ENCODE measurements at places on chromosomes 13 and 19.

DNA sequence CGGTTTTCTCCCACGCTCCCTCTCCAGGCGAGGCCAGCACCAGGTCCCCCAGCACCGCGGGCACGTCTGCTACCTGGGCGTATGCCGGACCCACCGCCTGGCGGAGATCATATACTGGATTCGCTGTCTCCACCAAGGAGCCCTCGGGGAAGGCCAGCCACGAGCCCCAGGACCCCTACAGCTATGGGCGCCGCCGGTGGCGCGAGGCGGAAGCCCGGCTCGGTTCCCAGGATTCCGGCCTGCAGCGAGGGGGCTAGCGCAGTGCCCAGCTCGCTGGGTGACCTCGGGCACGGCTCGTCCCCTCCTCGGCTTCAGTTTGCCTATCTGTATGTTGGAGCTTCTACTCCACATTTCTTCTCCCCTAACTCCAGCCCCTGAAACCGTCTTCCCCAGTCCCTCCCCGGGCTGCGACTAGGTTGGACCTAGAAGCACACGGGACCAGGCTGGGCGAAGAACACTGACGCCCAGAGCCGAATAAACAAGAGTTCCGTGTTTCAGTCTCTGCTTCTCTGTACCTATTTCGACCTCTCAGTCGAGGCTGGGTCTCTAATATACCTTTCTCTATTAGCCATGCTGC is 749 bp upstream of the CPT1C start:
- DNase-seq, result no peak

DNA sequence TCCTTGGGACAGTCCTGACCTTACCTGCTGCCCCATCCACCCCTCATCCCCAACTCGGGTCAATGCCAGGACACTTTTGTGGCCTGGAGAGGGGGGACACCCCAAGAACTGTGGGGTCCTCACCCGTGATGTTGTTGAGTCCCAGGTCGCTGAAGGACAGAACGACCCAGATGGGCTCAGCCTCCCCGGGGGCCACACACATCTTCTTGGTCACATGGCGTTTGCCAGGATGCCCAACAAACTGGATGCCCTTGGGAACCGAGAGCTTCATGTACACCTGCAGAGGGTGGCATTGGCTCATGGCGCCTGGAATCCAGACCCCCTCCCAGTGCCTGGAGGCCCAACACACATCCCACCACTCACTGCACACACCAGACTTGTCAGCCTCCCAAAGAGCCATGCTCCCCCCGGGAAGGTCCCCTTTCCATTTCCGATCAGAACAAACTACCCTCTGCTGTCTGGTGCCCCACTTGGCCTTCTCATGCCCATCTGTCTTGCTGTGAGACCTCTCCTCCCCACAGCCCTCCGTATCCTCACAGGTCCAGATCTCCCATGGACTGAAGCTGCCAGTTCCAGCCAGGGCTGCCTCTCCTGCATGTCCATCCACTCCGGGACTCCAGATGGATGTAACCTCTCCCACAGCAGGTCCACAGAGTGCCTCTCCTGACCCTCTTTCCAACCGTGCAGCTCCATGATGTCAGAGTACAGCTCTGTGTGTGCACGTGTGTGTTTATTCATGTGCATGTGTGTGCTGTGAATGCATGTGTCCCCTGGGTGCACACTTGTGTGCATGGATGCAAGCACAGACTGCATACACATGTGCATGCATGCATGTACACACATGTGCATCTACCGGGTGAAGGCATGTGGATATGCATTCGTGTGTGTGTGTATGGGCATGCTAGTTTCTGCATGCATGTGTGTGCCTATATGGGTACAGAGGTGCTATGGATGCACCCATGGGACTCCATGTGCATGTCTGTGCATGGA is 58.4 kb downstream of the F2RL3 start:
- no peak for DNase-seq

DNA sequence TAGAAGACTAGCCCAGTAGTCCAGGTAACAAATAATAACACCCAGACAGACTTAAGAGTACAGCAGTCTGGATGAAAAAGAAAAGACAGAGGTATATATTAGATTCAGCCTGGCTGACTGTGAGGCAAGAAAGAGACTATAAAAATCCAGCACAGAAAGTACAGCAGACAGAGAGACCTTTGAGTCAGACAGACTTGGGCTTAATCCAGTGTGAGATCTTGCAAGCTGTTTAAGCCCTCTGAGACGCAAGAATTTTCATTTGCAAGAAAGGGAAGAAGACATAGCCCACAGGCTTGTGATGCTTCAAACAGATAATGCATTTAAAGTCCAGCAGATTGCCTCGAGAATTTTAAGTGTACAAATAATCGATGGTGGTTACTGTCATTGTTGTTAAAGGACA is 471.4 kb downstream of the LIG4 start:
- no peak for DNase-seq

- DNase-seq, result no peak
Observed at GRCh38 chr19:42548552-42548951, 20.3 kb upstream of the CEACAM1 start.

- DNase-seq, result no peak
Observed at GRCh38 chr19:11204943-11205349, 7.6 kb upstream of the KANK2 start.

DNA sequence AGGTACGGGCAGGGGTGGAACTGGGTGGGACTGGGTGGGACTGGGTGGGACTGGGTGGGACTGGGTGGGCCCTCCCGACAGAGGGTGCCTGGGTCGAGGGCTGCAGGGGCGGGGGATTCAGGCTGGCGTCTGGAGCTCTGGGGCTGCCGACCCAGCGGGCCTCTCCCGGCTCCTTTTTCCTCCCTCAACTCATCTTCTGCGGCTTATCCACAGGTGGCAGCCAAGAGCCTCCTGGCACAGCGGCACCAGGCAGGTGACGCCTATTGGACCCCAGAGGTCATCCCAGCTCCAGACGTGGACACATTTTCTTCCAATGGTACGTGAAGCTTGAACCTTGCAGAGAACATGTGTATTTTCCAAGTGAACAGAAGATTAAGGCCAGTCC is 533 bp downstream of the ZNF544 start:
- DNase-seq, result peak; percentile 27

GRCh38 chr13:45626731-45627374 is 11.3 kb upstream of the ERICH6B start:
- DNase-seq, result no peak

GRCh38 chr19:48480558-48481500 is 11.7 kb downstream of the CYTH2 start:
- DNase-seq, result peak; percentile 60

DNA sequence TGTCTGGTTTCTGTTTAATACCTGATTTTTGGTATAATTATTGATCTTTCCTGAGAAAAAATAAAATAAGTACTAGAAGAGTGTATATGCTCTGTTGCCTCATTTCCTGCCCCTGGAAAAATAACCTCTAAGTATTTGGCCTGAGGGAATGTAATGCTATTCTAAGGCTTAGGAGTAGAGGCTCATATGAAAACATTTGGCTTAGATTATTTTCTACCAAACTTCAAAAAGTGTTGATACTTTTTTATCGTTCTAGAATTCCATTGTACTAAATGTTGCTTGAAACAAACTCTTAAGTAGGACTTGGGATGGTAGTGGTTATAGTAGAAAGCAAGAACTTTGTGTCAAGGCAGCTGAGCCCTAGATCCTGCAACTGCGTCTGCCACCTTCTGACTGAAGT is 57.8 kb downstream of the COG3 start:
- DNase-seq, result no peak

DNA sequence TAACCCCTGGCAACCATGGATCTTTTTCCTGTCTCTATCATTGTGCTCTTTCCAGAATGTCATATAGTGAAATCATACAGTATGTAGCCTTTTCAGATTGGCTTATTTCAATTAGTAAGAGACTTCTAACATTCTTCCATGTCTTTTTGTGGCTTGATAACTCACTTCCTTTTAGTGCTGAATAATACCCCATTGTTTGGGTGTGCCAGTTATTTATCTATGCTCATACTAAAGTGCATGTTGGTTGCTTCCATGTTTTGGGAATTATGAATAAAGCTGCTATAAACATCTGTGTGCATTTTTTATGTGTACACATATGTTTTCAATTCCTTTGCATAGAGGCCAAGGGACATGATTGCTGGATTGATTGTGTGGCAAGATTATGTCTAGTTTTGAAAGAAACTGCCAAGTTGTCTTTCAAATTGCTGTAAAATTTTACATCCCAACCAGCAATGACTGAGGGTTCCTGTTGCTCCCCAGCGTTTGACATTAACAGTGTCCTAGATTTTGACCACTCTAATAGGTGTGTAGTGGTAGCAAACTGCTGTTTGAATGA is 358.9 kb downstream of the ITGBL1 start:
- DNase-seq, result no peak

- DNase-seq, result no peak
Observed at GRCh38 chr19:6608940-6609339, 18.0 kb upstream of the CD70 start.

GRCh38 chr19:4877753-4878490 is 10.5 kb upstream of the PLIN3 start:
- DNase-seq, result no peak

- peak; percentile 92 for DNase-seq
Observed at GRCh38 chr19:23686621-23687423, at the start of gene ZNF675. Gene ZNF675 (minus strand): TSS chr19:23687212. CDS start chr19:23687033, 179 bp downstream.

DNA sequence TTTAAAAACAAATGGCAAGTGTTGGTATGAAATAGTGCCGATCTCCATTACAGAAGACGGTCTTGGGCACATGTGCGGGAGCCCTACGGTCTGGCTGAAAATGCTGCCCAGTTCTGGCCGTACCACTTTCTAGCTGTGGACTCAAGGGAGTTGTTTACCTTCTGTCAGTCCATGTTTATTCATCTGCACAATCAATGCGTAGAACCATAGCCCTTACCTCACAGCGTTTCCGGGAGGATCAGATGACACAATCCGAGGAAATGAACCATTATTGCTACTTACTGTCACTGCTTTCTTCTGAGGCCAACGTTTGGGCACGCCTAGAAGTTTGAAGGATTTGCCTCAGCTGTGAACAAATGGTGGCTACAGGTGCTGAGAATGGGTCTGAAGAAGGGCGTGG is 31.2 kb downstream of the GADD45B start:
- DNase-seq, result peak; percentile 58

DNA sequence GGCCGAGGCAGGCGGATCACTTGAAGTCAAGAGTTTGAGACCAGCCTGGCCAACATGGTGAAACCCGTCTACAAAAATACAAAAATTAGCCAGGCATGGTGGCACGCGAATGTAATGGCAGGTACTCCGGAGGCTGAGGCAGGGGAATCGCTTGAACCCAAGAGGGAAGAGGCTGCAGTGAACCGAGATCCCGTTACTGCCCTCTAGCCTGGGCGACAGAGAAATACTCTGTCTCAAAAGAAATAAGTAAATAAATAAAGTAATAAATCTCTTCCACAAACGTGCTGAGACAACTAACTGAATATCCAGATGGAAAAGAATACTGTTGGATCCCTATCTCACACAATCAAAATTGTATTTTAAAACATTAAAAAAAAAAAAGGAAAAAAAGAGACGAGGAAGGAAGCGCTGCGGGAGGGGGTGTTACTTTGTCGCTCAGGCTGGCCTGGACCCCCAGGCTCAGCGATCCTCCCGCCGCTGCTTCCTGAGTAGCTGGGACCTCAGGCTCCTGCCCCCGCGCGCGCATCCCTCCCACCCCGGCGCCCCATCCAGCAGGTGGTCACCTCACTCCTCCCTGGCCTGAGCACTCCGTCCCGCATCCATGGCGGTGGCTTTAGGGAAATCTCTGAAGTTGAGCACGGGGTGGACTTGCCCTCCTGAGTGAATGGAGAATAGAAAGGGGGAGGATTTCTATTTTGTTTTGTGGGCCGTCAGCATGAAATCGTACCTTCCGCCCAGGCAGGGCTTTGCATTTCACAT is 628 bp upstream of the ZNF813 start:
- DNase-seq, result peak; percentile 1

DNA sequence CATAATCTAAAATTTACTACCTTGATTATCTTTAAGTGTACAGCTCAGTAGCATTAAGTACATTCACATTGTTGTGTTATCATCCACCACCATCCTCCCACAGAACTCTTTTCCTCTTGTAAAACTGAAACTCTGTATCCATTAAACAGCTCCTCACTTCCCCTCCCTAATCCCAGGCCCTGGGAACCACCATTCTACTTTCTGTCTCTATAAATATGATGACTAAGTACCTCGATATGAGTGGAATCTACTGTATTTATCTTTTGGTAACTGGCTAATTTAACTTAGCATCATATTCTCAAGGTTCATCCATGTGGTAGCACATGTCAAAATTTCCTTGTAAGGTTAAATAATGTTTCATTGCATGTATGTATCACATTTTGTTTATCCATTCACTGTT is 49.0 kb upstream of the POMP start:
- no peak for DNase-seq

DNA sequence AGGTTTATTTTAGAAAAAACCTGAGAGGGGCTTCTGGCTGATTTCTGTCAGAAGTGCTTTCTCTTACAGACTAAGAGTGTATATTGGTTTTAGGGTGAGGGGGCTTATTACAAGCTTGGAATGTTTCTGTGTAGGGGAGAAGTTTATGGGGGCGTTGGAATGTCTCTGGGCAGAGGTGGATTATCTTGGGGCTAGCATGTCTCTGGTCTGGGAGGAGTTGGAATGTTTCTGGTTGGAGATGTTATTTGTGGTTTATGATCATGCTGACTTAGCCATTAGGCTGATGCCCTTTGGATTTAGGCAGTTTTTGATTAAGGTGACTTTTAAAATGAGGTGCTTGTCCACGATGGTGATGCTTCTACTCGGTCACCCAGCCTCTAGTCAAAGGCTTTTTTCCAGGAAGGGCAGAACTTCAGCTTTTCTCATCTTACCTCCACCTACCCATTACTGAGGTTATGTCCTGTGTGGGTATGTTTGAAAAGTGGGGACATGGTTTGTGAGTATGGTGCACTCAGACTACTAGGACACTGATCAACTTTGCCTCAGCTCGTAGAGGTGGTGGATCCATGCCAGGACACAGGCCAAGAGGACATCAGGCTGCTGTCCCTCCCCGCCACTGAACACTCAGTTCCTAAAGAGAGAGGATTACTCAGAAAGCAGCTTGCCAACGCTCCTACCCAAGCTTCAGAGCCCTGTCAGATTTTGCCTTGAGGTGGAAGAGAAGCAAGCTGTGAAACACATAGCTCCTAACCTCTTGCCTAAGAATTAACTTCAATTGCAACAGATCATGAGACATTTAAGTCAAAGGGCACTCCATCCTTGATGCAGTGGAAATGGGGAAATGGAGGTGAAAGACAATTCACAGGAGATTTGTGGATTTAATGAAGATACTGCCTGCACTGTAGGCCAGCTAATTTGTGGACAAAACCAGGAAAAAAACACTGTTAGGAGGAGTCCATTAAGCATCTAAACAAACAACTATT is 63.6 kb downstream of the ZNF44 start:
- no peak for DNase-seq

DNA sequence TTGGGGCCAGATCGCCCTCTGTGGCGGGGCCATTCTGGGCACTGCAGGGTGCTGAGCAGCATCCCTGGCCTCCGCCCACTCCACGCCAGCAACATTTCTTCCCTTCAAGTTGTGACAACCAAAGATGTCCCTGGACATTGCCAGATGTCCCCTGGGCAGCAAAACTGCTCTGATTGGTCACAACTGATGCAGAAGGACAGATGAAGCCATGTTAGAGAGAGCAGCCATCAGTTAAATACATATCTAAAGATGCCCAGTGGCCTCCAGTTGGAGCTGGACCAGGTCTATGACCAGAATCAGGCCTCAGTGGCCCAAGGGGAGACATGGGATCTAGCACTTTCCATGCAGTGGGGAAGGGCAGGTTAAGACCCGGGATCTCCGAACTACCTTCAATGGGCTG is 125.7 kb downstream of the PTPRS start:
- DNase-seq, result no peak

GRCh38 chr19:1518471-1518870 is 5.4 kb upstream of the PLK5 start:
- DNase-seq, result no peak

- DNase-seq, result no peak
Observed at GRCh38 chr13:84844473-84844872, 954.7 kb downstream of the SLITRK6 start.

GRCh38 chr19:2084993-2085720 is 11.0 kb downstream of the MOB3A start:
- DNase-seq, result peak; percentile 97
